NCI-H510A (cell line): ENCODE measurements at places on chromosomes 2 and 18.

GRCh38 chr2:207936380-207936779 is 88.9 kb downstream of the PLEKHM3 start:
- DNase-seq: no peak

DNA sequence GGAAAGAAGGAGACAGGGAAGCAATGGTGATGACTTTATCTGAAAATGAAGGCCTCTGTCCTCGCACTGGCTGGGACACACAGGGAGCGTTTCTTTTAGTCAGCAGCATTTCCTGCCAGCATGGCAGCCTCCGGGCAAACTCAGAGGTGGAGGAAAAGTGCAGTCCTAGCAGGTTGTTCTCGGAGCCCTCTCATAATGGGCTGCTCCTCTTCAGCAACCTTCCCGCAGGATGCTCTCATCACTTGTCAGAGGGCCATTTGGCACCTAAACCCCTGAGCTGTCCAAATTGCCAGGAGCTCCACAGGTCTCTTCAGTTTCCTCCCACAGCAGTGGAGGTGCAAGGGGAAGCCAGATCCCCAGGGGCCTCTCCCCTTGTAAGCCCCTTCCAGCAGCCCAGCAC is 6.2 kb downstream of the STK39 start:
- DNase-seq: no peak

- DNase-seq: no peak
Measured at GRCh38 chr2:2705871-2706270, 374.8 kb upstream of the MYT1L start.

- DNase-seq: no peak
Measured at GRCh38 chr2:132256251-132256902, 94.6 kb upstream of the ANKRD30BL start.

DNA sequence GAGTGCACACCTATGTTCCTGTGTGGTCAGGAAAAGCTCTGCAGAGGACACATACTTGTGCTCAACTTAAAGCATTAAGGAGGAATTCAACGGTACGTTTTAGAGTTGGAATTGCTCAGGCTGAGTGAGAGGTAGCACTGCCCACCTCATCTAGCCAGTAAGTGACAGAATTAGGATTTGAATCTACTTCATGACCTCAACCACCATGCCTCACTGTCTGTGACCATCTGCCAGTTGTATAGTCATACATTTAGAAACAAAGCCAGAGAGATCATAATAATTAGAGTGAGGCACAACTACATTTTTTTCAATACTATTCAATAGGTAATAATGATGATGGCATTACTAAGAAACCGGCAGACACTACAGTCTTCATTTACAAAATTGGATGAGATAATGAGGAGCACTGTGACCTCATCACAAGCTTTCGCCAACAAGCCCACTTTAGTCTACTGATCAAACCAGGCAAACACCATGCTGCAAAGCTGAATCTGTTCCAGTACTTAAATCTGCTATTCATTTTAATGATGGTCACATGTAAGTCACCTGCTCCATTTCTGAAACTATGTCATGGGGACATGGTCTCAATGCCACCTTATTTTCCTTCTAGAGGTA is 1018.4 kb downstream of the TMEM182 start:
- no peak for DNase-seq

GRCh38 chr2:144117086-144117485 is 402.8 kb downstream of the ZEB2 start:
- DNase-seq: no peak

DNA sequence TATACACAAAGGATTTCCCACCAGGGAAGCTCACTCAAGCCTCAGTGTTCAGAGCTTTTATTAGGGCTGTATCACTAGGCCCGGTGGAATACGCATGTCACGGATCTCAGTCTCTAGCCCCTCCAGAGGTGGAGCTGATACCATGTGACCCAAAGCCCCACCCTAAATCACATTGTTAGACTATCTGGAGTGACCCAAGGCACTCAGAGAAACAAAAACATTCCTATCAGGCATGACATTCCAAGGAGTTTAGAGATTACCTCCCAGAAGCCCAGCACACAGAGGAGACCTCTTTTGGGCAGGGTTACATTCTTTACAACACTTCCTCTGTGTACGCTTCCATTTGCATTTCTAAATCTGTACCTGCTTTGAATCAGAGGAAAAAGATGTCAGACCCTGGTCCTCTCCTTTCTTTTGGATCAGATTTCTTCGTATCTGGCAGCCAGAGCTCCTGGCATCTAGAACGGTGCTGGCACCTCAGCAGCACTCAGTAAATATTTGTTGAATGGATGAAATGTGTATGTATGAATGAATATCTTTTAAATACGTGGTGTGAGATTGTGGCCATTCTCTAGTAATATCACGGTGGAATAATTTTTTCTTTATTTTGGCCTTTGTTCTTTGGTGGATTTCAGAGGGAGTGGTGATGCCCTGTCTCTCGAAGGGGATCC is 37.7 kb upstream of the SMAD2 start:
- no peak for DNase-seq

DNA sequence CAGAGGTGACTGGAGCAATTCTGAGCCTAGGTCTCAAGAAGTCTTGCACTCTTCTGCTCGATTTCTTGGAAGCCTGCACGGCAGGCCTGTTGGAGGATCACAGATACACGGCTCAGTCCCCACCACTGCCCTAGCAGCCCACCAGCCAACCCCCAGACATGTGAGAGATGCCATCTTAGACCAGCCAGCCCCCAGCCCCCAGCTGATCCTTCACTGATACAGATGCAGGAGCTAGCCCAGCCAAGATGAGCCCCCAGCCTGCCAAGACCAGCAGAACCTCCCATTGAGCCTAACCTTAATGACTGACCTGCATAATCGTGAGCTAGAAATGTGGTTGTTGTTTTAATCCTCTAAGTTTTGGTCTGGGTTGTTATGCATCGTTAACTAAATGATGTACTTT is 47.5 kb downstream of the INHBB start:
- DNase-seq: no peak

GRCh38 chr2:54207666-54208195 is 48.3 kb downstream of the TSPYL6 start:
- DNase-seq: no peak
